ENCODE measurements at places on chromosomes 16 and 17.

DNA sequence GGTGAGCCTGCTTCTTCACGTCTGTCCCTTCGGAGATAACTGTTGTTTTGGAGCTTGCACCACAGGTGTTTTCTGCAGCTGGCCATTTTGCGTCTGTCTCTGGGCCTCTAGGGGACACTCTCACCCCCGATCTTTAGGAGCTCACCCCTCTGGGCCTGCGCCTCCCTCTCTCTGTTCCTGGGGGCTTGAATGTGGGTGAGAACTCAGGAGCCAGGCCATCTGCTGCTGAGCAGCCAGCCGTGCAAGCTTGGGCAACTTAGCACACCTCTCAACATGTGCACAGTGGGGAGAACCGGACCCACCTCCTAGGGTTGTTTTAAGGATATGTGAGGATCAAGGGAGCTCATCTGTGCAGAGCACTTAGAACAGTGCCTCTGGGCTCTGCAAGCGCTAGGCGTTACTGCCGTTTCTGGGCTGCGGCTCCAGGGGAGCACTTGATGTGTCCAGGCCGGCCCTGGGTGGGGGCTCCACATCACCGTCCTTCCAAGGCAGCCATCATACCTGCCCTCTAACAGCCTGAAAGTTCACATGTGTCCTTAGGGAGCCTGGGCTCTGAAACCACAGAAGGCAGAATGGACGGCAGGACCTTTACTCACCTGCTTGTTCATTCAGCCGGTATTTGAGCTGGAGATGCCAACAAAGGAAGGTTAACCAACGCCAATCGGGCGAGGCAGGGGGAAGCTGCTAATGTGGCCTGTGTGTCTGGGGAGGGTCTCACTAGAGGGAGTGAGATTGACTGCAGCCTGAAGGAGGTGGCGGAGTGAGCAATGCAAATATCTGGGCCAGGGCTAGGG, 66.3 kb downstream of the MRC2 start:
- no peak for DNase-seq

- DNase-seq: no peak
Observed at GRCh38 chr17:9110501-9110900, 89.2 kb downstream of the NTN1 start.

DNA sequence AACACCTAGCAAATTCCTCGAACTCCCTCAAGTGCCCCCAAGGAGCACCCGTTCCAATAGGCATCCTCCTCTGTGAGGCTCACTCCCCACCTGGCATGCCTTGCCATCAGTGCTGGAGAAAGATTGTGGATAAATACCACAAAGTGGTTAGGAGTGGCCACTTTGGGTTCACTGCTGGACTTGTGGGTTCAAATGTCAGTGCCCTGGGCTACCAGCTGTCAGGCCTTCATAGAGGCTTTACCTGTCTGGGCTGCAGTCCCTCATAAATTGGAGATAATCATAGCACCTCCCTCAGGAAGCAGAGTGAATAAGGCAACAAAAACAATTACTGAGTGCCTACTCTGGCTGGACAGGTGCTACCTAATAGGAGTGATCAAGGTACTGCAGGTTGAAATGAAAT, 1.5 kb upstream of the SYT17 start:
- no peak for DNase-seq

- no peak for DNase-seq
Observed at GRCh38 chr16:19555938-19556771, 652 bp downstream of the VPS35L start.

GRCh38 chr16:630249-630814, 453 bp upstream of the WFIKKN1 start:
- no peak for DNase-seq

- DNase-seq: no peak
Observed at GRCh38 chr17:62950067-62950466, 16.0 kb upstream of the TANC2 start.

DNA sequence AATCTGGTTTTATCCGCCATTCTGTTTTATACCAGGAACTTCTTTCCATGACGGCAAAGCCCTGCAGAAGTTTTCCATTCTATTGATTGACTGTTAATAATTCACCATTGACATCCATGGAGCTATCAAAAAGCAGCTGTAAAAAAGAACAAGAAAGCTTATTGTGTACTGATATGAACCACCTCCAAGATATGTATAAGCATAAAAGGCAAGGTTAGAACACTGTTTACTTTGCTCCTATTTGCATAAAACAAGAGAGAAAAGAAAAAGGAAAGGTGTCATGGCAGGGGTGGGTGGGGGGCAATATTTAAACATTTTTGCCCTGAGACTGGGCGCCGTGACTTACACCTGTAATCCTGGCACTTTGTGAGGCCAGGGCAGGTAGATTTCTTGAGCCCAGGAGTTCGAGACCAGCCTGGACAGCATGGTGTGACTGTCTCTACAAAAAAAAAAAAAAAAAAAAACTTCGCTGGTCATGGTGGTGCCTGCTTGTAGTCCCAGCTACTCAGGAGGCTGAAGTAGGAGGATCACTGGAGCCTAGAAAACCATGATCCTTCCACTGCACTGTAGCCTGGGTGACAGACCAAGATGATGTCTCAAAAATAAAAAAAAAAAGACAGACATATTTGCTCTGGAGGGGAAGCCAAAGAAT, 52.5 kb downstream of the TMEM114 start:
- DNase-seq: no peak

- no peak for DNase-seq
Observed at GRCh38 chr17:80285237-80285920, 24.7 kb downstream of the RNF213 start.

DNA sequence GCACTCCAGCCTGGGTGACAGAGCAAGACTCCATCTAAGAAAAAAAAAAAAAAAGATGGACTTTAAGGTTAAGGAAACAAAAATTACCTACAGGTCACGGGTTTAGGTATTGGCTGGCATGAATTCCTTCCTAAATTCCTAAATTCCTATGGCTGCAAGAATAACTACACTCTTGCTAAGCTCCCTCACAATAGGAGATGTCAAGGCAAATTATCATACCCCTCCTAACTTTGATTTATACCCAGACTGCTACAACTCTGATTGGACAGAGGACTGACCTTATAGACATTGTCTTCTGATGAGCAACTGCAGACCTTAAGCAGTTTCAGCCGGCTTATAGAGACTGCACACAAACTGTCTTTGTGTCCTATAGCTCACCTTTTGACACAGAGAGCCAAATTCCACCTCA, 25.1 kb upstream of the TMC7 start:
- DNase-seq: no peak

GRCh38 chr16:84175350-84176081, 11.3 kb downstream of the TAF1C start:
- DNase-seq: no peak

GRCh38 chr17:49742166-49742638, 21.7 kb downstream of the FAM117A start:
- DNase-seq: no peak

DNA sequence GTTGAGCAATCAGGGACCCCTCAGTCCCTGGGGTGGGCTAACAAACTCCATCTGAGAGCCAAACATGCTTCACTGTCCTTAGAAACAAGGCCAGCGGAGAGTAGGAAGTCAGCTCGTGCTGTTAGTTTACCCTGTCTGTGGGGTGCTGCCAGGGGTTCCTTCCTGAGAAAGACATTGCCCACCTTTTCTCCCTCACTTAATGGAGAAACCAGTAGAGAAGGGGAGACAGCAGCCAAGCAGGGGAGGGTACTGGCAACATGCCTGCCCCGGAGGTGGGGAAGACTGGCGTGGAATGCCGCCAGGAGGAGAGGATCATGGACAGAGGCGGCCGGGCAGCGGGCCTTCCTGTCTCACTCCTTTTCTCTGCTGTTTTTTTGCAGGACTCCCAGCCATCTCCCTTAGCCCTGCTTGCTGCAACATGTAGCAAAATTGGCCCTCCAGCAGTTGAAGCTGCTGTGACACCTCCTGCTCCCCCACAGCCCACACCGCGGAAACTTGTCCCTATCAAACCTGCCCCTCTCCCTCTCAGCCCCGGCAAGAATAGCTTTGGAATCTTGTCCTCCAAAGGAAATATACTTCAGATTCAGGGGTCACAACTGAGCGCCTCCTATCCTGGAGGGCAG, 19.9 kb downstream of the SP2 start:
- DNase-seq: no peak

GRCh38 chr17:36514856-36515255, 19.8 kb downstream of the MYO19 start:
- no peak for DNase-seq

- DNase-seq: no peak
Observed at GRCh38 chr17:40313668-40314583, 4.9 kb downstream of the RARA start.

- no peak for DNase-seq
Observed at GRCh38 chr17:9286434-9286833, 265.1 kb downstream of the NTN1 start.

DNA sequence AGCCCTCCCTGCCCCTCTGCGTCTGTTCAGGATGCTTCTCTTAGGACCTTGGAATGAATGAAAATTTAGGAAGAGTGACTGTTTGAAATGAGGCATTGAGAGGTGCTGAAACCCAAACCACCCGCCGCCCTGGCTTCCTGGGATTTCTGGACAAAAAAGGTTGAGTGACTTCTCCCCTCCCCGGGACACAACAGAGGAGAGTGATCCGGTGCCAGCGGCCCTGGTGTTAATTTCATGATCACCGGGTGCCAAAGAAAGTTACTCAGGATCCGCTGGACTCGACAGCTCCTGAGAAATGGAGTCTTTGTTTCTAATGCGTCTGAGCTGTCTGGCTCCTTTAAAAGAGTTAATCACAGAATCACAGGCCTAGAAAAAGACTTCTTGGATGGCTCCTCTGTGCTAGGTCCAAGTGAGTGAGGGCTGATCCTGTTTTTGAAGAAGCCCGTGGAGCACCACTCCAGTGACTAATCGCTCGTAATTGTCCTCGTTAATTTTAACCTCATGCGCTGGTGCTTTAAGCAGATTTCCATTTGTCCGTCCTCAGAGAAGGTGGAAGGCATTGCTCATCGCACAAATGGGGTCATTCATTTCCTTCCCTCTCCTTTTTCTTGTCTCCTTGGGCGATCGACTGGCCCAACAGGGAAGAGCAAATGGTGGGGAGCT, 144.4 kb upstream of the ZFHX3 start:
- DNase-seq: no peak

GRCh38 chr17:1002412-1002753, 5.5 kb downstream of the TIMM22 start:
- no peak for DNase-seq

DNA sequence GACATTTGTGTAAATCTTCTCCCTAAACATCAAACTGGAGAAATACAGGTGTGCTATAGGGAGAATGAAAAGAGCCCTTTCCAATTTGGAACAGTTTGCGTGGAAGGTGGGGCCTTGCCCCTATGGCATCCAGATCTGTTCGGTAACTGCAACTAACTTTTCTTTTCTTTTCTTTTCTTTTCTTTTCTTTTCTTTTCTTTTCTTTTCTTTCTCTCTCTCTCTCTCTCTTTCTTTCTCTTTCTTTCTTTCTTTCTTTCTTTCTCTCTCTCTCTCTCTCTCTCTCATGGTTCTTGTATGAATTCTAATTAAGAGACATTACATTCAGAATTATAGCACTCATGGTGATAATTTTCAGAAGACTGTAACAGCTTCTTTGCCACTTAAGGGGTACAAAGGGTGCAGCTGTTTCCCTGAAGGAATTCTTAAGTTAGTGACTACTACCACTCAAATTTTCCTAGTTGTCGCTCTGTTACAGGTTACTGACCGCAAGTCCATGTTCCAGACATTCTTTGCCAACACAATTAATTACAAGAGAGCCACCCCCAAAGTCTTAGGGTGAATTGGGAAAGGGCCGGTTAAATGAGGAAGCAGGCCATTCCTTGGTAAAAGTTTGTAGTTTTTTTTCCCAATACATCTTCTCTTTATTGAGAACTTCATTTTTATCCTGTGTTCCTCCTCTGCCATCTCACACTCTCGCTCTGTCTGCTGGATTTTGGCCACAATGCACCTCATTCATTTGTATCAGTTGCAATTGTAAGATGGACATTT, 69.8 kb downstream of the KSR1 start:
- DNase-seq: no peak

- DNase-seq: no peak
Observed at GRCh38 chr16:6956511-6956910, 376.1 kb upstream of the RBFOX1 start.

DNA sequence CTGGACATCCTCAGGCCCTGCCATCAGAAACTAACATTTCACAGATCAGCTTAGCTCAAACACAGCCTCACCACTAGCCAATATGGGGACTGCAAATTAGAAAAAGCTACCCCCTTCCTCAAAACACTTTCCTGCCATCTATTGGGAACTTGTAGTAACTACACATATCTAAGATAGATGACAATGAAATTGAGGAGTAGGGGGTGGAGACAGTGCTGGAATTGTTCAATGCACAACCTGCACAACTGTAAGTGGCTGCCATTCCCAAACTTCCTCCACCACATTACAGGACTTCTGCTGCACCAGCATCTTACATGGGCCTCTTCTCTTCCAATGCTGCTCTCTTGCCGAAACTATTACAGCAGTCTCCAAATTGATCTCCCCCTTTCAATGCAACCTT, 21.9 kb downstream of the AIPL1 start:
- DNase-seq: no peak

GRCh38 chr16:87117936-87118335, 199.3 kb downstream of the C16orf95 start:
- no peak for DNase-seq

DNA sequence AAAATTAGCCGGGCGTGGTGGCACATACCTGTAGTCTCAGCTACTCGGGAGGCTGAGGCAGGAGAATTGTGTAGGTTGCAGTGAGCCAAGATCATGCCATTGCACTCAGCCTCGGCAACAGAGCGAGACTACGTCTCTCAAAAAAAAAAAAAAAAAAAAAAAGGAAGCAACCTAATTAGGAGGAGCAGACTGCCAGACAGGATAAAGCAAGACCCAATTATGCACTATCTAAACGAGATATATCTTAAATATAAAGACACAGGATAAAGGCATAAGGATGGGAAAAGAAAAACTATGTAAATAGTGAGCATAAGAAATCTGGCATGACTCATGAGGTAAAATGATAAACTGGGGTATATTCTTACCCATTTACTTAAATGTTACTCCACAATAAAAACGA, 4.9 kb downstream of the TXNDC11 start:
- no peak for DNase-seq

GRCh38 chr17:68398691-68399637, 58.3 kb downstream of the WIPI1 start:
- DNase-seq: no peak

DNA sequence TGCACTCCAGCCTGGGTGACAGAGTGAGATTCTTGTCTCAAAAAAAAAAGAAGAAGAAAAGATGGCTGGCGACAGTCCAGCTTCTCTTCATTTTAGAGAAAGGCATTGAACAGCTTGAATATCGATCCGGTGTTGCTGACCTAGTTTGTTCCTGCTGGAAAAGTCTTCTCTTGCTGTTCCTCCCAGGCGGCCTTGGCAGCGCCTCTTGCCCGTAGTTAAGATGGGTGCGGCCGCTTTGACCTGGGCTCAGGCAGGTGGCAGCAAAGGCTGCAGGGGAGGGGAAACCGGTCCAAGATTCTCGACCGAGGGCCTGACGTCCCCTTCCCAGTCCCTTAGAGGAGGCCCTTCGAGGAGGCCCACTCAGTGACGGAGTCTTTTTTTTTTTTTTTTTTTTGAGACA, 3.8 kb upstream of the ZNF764 start:
- no peak for DNase-seq

DNA sequence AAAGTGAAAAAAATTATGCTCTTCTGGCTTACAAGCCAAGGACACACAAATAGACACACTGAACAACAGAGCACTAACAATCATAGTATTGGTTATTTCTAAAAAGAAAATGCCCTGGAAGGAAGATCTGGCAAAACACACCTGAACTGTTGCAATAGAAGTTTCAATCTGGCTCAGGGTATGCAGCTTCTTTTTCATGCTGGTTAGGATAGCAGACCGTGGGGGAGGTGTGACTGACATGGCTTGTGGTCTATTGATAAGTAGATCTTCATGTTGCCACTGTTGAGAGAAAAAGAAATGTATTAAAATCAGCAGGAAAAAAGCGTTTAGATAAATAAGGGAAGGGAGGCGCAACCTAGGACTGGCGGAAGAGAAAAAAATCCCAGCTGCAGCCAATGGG, 26.5 kb upstream of the ARL6IP1 start:
- DNase-seq: no peak
